ENCODE measurements at places on chromosomes 2 and 18.

DNA sequence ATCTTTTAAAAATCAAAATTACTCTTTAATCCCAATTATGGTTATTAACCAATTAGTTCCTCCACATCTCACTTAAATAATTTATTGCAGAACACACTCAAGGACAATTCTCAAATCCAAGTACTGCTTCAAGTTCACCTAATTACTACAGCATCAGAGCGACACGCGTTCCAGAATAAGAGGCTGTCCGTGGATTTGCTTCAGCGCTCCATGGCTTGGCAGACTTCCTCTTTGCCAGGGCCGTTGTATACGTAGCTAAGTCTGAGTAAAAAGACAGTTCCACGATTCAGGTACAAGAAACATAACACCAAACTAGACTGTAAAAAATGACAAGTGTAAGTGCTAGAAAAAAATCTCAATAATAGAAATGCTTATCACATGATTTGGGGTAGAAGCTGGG is 153.2 kb upstream of the MYT1L start:
- DNase-seq = no peak

DNA sequence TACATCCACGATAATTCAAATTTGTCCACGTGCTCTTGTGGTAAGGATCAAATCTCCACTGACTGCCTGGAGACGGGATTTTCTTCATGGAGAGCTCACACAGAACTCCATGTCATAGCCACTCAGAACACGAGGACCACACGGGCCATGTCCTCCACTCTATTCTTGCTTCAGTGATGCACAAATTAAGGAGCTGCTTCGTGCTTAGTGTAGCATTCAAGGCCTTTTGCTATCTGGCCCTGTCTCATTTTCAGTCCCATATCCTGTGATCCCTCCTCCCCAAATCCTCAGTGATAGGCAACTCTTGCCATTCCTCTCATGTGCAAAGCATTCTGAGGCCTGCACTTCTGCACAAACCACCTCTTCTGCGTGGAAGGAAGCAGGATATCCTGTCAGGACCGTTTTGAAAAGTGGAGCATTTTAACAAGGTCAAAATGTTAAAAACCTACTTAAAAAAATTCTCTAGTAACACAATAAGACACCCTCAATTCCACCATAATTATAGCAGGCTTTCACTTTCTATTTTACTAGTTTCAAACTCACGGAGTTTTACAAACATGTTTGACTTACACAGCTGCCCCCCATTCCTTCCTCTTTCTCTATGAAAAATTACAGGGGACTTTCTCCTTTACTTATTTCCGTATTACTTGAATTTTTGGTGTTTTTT is 35.2 kb downstream of the ST3GAL5 start:
- DNase-seq = no peak

GRCh38 chr2:66580166-66581049 is 145.5 kb downstream of the MEIS1 start:
- DNase-seq = no peak

- DNase-seq = no peak
Measured at GRCh38 chr2:223082706-223083105, 30.7 kb downstream of the KCNE4 start.

DNA sequence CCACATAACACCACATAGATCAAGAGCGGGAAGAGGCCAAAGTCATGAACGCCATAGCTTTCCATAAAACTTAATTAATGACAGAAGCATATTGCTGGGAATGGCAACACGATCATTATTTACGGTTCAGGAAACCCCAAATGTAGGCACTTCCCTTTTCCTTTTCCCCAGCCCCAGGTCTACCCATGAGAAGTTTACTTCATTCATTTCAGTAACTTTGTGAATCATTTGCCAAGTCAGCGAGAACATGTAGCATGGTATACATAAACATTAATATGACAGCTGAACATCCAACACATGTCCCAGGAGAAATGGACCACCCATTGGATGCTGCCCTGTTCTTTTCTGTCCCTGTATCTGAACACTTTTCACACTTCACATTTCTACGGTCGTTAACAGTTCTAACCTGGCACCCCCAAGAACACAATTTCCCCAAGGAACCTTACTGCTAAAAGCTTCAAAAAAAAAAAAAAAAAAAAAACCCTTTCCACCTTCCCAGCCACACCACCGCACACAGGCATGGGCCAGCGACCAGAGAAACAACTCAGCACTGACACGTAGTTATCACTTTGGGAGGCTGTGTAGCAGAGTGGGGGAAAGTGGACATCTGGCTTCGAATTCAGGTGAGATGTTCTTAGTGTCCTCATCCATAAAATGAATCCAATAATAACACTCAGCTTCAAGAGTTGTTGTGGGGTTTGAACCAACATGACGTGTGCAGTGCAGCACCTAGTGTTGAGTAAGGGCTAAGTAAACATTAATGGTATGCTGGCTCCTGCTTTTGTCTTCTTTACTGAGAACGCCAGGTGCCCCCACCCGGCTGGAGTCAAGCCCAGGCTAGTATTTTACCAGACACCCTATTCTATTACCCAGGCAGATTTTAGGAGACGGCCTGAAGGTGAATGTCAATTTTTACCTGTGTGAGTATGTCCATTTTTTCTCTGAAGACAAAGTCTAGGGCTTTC is 371.5 kb downstream of the LNPK start:
- no peak for DNase-seq

DNA sequence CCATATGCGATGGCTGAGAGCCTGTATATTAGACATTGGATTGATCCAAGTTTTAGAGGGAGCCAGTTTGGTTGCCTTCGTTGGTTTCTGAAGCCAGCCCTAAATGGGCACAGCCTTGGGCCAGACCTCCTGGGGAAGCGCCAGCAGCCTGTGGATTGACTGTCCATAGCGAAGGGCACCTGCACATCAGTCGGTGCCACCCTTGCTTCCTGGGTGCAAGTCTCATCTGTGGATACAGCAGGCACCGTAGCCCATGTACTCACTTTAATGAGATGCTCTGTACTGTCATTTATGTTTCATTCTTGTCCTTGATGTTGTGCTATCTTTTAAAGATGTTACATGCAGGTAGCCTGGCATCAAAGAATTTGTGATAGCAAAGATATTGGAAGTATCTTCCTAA is 536.4 kb upstream of the NRP2 start:
- DNase-seq = no peak

DNA sequence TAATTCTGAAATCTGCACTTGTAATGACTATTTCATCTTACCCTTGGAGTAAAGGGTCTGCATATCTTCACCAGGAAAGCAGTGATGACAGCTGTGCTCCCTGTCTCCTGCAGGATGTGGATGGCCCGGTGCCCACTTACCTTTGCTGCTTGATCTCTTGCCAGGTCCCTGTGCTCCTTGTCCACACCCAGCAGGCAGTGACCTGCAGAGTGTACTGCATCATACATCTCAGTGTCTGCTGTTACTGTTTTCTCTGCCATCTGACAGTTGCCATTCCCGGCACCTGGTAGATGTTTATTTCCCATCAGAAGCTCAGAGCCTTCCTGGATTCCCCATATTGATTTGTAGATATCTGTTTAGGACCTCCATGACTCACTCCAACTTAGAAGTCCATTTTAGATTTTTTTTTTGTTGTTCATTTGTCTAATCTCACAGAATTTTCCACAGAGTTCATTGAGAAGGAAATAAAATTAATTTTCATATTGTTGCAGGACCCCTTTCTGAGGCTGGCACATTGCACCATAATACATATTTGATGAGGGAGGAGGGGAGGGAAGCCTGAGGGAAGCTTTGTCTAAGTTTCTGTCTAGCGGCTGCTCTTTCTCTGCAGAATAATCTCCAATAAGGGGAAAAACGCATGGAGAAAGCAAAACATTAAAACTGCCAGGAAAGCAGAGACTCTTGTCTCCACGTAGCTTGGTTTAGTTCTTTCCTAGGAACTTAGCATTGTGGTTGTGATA is 697.5 kb upstream of the RAB6C start:
- DNase-seq = no peak

DNA sequence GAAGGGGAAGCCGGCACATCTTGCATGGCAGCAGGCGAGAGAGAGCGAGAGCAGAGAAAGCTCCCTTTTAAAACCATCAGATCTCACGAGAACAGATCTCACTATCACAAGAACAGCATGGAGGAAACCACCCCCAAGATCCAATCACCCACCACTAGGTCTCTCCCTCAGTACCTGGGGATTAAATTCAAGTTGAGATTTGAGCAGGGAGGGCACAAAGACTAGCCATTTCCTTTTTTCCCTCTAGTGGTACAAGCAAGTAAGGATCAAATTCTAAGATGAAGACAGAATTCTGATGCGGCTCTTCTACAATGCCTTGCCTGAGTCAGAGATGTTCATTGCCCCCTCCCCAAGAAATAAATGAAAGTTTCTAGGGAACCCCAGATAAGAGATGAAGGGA is 45.6 kb upstream of the ANKRD44 start:
- no peak for DNase-seq

DNA sequence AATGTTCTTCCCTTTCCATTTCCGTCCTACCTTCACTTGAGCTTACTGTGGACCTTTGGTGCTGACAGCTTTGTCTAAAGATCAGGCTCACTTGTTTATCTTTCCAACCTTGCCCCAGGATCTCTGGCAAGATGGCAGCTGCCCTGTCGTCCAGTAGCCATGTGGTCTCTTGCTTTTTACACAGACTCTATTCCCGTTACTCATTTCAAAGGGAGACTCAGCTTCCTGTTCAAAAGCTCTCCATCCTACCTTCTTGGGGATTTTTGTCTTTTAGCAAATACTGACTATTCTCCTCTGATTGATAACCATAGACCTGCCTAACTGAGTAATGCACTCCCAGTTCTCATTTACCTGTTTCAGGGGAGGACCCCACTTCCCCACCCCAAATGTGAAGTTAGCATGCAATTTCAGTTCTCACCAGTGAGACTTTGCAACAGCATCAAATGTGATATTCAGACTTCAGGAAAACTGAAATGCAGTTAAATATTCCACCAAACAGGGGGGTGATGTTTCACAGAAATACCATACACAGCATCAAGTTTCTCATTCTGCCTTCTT is 184.4 kb downstream of the MYO3B start:
- DNase-seq = no peak

GRCh38 chr2:71716697-71717624 is 263.6 kb downstream of the DYSF start:
- no peak for DNase-seq

- DNase-seq = no peak
Measured at GRCh38 chr2:174786066-174786725, 21.9 kb upstream of the CHRNA1 start.

DNA sequence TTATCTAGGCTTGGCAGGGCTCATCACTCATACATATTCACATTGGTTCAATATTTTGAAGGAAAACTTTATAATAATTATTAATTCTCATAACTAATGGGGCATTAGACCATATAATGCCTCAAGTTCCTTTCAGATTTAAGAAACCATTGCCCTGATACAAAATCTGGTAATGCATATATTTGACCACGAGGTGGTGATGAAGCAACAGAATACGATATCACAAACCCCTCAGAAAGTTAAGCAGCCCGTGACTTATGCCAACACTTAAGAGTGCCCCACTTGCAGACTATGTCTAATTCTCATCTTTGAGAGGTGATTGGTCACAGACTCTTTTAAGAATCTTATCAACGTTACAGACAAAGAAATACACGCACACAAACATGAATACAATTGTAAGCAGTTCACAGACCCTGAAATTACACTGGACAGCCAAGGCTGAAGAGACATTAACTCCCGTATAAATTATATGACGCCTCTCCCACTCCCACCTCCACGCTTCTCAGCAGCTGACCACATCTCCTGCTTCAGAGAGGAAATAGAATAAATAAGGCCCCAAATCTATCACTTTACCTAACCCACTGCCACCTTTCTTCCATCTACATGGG is 20.7 kb upstream of the DNAH6 start:
- peak; percentile 27 for DNase-seq

DNA sequence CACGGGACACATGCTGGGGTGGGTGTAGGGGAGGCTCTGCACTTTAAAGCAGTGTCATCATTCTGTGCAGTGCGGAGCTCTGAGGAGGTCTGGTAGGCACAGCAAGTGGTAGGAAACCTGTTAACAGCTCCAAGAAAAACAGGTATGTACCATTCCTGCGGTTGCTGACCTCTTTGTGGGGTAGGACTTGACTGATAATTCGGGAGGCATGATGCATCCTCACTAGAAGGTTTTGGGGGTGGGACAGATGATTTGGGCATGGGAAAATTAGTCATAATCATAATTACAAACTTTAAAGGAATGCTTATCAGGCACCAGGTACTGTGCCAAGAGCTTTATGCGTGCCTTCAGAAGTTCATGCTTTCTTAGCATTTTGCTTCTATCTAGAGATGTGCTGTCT is 9.7 kb downstream of the DOK1 start:
- DNase-seq = no peak

DNA sequence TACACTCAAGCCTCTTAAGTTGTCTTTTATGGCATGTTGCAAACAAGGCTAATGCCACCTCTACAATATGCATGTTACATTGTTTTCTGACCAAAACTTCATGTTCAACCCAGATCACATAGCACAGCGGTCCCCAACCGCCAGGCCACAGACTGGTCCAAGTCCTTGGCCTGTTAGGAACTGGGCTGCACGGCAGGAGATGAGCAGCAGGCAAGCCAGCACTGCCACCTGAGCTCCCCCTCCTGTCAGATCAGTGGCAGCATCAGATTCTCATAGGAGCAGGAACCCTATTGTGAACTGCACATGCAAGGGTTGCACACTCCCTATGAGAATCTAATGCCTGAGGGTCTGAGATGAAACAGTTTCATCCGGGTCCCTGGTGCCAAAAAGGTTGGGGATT is 324.8 kb upstream of the CHAC2 start:
- DNase-seq = no peak

- no peak for DNase-seq
Measured at GRCh38 chr18:2961821-2962220, 51.1 kb downstream of the LPIN2 start.

DNA sequence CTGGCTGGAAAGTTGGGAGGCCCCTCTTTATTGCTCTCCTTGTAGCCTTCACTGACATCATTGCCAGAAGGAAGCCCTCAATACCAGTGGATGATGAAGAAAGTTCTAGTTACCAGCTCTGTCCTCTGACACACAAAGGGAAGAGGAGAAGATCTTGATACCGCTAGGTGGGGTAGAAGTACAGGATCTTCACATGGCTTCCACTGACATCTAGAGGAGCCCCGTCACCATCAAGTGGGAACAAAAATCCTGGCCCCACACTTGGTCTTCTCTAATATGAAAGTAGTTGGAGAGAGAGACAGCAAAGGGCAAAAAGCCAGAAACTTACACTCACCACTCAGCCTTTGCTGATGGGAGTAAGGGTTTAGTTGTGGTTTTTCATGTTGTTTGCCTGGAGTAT is 12.4 kb downstream of the XIRP2 start:
- no peak for DNase-seq

All from NCI-H526 (cell line).